T-helper 17 cell (primary cell): ENCODE measurements at places on chromosomes 7 and 10.

DNA sequence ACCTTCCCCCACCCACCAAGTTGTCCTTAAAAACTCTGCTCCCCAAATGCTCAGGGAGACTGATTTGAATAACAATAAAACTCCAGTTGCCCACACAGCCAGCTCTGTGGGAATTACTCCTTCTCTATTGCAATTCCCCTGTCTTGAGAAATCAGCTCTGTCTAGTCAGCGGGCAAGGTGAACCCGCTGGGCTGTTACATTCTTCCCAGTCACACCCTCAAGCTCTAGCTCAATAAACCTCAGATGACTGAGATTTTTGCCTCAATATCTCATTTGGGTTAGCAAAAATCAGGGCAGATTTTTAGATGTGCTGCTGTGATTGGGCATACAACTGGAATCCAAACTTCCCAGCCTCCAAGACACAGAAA, 32.9 kb downstream of the SVOPL start:
- no peak overlapping the region for H3K27ac ChIP-seq
- H3K36me3 ChIP-seq, result no peaks in the 10 kb centered on the region
- no peak for DNase-seq

DNA sequence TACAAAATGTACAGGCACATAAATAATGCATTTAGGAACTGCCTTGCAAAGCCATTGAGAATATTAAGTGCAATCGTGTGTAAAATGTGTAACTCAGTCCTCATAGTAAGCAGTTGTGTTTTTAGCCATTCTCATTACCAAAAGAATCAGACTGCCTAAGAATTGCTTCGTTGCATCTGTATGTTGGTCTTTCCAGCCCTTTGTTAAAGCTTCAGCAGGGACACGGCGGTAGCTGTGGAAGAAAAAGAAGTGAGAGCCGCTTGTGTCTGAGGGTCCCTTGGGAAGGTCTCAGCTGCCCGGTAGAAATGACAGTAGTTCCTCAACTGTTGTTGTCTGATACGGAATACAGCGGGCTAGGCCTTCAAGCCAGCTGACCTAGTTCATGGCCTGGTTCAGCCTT, 22.8 kb upstream of the ACSL5 start:
- no peaks in the 10 kb centered on the region for H3K36me3 ChIP-seq
- H3K4me3 ChIP-seq, result no peak overlapping the region
- no peaks in the 10 kb centered on the region for H3K4me1 ChIP-seq
- no peak for DNase-seq
- H3K27ac ChIP-seq, result no peak overlapping the region

GRCh38 chr7:121278120-121279021, 50.4 kb upstream of the WNT16 start:
- no peak overlapping the region for H3K4me3 ChIP-seq
- H3K27me3 ChIP-seq, result peaks cover 6% of the 10 kb centered on the region
- no peak for DNase-seq
- no peak overlapping the region for H3K27ac ChIP-seq

DNA sequence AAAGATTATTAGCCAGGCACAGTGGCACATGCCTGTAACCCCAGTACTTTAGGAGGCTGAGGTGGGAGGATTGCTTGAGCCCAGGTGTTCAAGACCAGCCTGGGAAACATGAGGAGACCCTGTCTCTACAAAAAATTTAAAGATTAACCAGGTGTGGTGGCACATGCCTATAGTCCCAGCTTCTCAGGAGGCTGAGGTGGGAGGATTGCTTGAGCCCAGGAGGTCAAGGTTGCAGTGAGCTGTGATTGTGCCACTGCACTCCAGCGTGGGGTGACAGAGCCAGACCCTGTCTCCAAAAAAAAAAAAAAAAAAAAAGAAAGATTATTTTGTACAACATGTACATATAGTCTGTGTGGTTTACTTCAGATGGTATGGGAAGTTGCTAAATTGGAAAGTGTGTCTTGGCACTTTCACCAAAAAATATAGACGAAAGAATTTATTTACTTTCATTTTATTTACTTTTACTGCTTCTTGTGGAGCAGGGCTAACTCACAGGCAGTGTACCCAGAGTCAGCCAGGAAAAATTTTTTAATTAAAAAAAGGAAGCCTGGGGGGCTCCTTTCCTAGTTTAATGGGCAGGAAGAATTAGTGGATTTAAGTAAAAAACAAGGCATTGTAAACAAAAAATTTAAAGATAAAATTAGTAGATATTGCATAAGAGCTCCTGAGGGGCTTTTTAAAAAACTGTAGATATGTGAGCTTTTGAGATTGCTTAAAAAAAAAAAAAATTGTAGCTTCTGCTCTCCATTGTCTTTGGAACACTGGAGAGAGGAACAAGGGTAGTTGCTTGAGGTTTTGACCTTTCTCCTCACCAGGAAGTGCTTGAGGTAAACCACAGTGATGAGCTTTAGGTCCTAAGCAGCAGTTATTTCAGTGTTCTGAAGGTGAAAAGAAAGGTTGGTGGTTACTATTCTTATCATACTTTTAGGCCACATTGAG, 44.6 kb upstream of the VDAC2 start:
- peak overlapping the region; percentile 84 for H3K27ac ChIP-seq
- H3K36me3 ChIP-seq, result peaks cover 2% of the 10 kb centered on the region
- H3K4me1 ChIP-seq, result peaks cover 29% of the 10 kb centered on the region
- H3K4me3 ChIP-seq, result peak overlapping the region; percentile 79

DNA sequence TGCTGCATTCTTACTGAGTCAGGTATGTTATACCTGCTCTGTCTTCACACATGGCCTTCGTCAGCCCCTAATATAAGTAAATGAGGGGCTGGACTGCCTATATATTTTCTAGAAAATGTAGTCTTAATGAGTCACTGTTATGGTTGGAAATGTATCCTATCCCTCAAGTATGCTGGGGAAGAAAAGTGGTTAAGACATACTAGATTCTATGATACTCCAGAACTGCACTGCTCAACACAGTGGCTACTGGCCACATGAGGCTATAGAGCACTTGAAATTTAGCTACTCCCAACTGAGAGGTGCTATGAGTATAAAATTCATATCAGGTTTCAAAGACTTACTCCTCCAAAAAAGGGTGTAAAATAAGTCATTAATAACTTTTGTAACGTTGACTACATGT, 104.3 kb upstream of the STEAP1B start:
- no peak overlapping the region for H3K27ac ChIP-seq
- DNase-seq, result no peak
- no peaks in the 10 kb centered on the region for H3K4me1 ChIP-seq
- peaks cover 22% of the 10 kb centered on the region for H3K27me3 ChIP-seq

DNA sequence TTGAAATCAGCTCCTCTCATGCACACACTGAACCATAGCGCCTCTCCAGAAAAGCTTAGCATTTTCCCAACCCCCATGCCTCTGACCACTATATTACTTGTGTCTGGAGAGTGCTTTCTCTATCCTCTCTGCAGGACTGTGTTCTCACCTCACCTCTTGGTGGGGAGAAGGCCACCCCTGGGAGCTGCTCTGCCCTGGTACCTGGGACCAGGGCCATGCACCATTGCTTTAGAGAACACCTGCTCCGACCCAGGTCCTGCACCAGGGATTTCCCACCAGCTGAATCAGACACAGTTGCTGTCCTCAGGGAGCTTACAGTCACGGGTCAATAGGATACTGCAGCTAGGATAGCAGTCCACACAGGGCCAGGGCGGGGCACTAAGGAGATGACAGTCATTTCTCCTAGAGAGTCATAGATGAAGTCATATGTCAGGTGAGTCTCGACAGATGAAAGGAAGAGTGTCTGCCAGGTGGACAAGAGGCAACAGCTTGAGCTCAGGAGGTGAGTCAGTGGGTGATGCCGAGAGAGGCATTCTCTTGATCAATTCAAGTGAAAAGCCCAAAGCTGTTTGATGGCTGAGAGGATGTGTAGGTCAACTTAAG, 619 bp upstream of the LMTK2 start:
- no peaks in the 10 kb centered on the region for H3K36me3 ChIP-seq
- DNase-seq, result no peak
- peaks cover 20% of the 10 kb centered on the region for H3K4me1 ChIP-seq
- no peak overlapping the region for H3K27ac ChIP-seq
- H3K4me3 ChIP-seq, result peak overlapping the region; percentile 97
